ENCODE measurements at places on chromosomes 6 and 20.

GRCh38 chr6:24340998-24341938 is 16.6 kb downstream of the DCDC2 start:
- no peak for DNase-seq

- DNase-seq: no peak
Measured at GRCh38 chr6:7996538-7997111, 67.6 kb downstream of the BLOC1S5 start.

DNA sequence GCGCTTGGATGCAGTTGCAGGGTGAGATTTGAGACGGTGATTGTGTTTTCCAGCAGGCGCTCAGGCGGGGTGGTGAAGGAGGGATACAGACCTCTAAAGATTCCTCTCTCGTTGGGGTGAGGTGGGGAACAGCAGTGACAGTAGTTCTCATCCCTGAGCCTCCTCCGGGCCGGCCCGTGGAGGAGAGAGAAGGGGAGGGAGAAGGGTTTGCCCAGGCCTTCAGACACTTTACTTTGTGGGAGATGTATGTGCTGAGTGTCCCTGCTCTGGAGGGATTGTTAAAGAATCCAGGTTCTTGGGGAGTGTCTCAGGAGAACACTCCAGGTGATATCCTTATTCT is 41.0 kb downstream of the PSMB9 start:
- DNase-seq: no peak

DNA sequence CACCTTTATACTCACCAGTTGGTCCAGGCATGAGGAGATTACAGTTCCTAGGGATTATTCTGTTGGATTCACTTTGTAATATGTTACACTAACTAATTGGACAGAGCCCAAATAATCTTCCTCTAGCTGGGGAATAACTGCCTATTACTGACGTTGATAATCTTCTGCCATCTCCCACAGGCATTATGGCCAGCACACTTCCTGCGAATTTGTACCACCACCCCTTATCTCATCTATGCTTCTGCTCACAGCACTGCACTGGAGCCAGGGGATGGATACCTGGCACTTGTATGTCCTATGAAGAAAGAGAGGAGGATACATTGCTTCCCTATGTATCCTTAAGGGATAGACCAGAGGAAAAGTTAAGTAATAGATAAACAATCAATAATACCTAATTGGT is 494.8 kb upstream of the MAN1A1 start:
- no peak for DNase-seq

DNA sequence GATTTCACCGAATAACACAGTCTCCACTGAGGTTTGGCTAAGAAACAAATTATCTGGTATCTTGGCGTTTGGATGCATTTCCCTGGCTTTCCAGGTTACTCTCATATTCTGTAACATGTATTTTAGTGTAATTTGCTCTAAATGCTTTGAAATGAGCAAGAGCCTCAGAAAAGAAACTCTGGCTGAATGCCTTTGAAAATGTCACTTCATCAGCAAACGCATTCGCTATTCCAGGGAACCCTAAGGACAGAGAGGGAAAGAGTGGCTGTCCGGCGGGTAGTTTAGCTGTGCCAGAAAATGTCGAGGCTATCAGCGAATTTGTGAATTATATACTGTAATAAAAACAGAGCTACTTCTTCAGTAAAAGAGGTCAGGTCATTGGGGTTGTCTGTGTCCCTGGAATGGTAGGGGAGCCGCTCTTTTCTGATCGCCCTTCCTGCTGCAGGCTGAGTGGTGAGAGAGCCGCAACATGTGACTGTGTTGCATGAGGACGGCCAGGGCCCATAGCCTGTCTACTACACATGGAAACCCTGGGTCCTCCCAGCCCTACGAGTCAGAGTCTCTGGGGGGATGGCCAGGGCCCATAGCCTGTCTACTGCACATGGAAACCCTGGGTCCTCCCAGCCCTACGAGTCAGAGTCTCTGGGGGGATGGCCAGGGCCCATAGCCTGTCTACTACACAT is 57.3 kb downstream of the SMOC2 start:
- DNase-seq: no peak

DNA sequence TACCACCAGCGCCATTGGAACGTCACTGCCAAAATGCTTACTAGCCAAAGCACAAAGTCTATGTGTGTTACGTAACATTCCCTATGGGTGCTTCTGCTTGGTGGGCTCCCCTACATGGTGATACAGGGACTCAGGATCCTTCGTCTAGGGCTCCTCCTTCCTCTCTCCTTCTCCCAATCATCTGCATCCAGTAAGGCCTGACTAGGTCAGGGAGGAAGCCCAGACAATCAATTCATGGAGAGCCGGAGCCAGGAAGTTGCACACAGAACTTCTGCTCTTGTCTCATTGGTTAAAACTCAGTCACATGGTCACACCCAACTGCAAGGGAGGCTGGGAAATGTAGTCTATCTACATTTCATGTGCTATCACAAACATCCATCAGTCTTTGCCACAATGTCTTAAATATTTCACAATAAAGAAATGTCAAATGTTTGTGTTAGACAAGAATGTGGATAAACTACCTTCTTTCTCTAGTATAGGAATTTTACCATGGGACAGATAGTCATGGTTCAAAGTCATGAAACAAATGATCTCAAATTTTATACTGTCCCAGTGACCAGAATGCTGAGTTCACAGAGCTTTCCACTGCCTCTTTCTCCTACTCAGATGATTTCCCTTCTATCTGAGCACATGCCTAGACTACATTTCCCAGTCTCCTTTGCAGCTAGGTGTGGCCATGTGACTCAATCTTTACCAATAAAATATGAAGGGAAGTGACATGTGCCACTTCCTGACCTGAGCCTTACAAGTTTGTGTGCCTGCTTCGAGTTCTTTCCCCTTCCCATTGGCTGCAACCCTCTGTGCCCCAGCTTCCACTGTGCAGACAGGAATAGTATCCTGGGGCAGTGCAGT is 9.3 kb upstream of the KCNK15 start:
- no peak for DNase-seq

- DNase-seq: no peak
Measured at GRCh38 chr6:129903082-129903481, 42.0 kb upstream of the TMEM244 start.

DNA sequence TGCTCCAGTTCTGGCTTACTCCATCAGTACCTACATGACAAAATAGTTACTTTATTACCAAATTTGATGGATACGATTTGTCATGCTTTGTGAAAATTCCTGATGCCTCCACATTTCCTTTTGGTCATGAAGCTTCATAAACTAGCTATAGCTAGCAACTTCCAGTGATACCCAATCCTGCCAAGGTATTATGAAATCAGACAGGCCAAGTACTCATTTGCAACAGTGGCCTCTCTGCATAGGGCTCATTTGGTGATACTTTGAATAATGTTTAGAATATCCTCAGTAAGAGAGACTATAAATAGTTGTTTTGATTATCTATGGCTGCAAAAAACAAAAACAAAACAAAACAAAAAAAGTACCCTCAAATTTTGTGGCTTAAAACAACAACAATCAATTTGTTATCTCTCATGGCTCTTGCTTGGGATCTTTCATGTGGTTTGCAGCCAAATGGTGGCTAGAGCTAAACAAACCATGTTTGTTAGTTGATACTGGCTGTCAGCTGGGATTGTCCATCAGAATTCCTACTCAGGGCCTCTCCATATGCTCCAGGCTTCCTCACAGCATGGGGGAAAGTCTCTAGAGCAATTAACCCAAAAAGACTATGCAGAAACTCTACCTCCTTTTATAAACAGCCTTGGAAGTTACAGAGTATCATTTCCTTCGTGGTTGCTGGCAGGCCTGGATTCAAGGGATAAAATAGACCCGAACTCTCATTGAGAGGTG is 10.1 kb upstream of the PRL start:
- no peak for DNase-seq

DNA sequence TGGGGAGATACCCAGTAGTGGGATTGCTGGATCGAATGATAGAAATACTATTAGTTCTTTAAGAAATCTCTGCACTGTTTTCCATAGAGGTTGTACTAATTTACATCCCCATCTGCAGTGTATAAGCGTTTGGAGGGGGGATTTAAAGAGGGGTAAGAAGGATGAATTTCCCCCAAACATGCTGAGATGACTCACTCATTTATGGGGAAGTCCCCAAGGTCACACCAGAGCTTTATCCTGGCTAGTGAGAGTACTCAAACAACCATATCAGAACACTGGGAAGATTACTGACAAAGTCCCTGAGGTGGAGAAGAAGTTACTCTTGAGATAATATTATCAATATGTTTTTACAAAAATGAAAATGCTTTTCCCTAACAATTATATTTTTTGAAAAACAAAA is 44.0 kb downstream of the ROS1 start:
- no peak for DNase-seq

- no peak for DNase-seq
Measured at GRCh38 chr20:36988494-36988966, 37.0 kb upstream of the SAMHD1 start.

- no peak for DNase-seq
Measured at GRCh38 chr6:79604583-79605037, 26.5 kb upstream of the SH3BGRL2 start.

DNA sequence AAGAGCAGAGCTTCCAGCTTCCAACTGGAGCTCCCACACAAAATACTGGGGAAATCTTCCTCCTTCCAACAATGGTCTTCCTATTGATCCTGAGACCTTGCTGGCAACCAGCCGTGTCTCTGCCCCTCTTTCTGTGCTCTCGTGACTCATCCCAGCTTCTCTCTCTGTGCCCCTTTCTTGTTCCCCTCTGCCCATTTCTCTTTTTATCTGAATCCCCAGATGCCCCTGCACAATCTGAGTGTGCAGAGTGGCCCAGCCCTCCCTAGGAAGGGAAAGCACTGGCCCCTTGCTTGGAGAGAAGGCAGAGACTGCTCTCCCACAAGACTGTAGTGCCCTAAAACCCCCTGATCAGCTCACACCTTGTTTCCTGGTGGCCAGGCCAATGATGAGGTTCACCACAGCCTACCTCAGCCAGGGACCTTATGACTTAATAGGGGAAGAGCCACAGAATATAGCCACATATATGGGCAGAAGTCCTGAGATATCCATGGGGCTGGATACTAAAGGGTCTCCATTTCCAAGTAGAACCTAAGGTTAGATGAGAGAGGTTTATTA is 23.1 kb upstream of the MAS1L start:
- no peak for DNase-seq

GRCh38 chr20:50608750-50609104 is 82.6 kb downstream of the RIPOR3 start:
- DNase-seq: no peak

- no peak for DNase-seq
Measured at GRCh38 chr6:42771741-42772100, 10.1 kb upstream of the BICRAL start.

- DNase-seq: no peak
Measured at GRCh38 chr6:129691709-129692108, 18.3 kb downstream of the ARHGAP18 start.

- DNase-seq: no peak
Measured at GRCh38 chr20:52975803-52976531, 3.8 kb downstream of the TSHZ2 start.

DNA sequence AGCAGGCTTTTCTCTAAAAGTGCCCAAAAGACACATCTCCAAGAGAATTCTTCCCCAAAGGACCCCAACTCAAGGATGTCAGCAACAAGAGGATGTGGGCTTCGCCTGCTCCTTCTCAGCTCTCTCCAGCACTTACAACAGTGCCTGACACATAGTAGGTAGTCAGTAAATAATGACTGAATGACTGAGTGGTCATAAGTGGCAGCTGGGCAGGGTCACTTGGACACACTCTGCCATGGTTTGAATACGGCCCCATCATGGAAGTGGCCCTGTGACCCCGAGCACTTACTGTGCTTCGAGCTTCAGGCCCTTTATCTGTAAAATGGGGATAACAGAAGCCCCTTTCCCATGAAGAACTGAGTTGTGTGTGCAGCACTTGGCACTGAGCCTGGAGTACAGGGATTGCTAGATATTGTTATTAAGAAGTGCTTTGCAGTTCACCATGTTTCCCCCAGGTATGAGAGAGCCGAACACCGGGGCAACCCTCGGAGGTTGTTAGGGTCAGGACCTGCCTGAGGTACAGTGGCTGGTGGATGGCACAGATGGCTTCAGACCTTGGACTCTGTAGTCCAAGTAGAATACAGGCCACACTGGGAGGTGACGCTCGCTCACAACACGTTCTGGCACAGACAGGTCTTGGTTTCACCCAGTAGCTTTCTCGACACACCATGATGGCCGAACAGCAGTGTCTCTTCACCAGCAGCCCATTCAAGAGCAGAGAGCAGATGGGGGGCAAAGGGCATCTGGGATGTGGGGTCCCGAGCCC is 56.0 kb downstream of the NOL4L start:
- no peak for DNase-seq

- no peak for DNase-seq
Measured at GRCh38 chr6:7413151-7413823, 23.7 kb downstream of the RIOK1 start.

GRCh38 chr6:15874821-15875220 is 212.0 kb upstream of the DTNBP1 start:
- no peak for DNase-seq

DNA sequence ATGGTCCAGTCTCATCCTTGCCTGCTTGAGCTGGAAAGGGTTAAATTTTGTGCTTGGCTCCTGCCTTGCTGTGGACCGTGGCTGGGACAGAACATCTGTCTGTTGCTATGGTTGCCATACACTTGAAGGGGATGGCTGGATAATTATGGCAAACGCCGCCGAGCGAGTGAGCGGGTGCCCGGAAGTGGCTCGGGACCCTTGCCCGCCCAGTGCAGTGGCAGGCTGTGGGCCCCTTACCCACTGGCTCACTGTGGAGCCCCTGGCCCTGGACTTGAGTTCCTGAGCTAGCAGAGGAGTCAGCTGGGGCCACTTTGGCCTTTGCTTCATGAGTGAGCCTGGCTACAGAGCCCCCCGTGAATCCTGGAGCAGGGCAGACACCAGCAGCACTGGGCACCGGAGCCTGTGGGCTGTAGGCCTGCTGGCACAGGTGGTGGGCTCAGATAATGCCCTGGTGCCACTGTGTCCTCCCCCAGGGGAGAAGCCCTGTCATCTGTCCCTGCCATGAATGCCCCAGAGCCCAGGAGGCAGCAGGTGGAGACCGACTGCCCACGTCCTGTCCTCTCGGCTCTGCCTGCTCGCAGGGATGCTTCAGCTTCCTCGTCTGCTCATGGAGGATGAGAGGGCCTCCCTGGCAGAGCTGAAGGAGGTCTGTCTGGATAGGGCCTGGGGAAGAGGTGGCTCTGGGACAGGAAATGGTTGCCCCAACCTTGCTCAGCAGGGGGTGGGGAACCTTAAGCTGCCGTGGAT is 25.5 kb upstream of the NOL4L start:
- no peak for DNase-seq
